Activated T-helper 1 cell treated with anti-CD3 and anti-CD28 coated beads, Interleukin-12 subunit alpha, Interleukin-12 subunit beta, Interleukin-2, Interleukin-4 antibody, amounts not matched to agents 30 ng/mL and 10 ng/mL and 1 ng/mL, durations not matched to agents 14 hours and 24 hours and 36 hours (primary cell): ENCODE measurements at places on chromosomes 4 and X. TPM values are rescaled to one million over a fixed set of nuclear protein-coding genes. Genes with fewer than 3 reads are reported as not detected.

- H3K36me3 ChIP-seq = no peaks in the 10 kb centered on the region
- H3K4me1 ChIP-seq = no peaks in the 10 kb centered on the region
- DNase-seq = no peak
- H3K27me3 ChIP-seq = no peaks in the 10 kb centered on the region
- no peak overlapping the region for H3K4me3 ChIP-seq
- H3K27ac ChIP-seq = no peak overlapping the region
Measured at GRCh38 chr4:129917651-129918050, 821.7 kb downstream of the C4orf33 start.

DNA sequence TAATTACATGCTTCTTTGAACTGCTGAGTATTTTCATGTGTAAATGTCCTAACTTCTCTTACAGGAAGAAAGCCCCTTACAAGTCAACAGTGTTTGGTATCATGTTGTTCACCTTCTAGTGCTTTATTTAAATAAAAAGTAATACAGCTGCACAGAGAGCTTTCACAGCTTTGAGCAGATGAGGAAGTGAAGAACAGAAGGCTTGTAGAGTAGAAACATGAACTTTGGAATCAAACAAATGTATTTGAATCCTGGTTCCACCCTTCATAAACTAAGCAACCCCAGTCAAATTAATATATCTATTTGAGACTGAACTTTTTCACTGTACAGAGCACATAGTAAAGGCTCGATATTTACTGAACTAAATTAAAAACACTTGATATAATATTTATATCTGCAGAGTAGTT is 120.5 kb downstream of the CAMK2D start:
- no peak overlapping the region for H3K4me3 ChIP-seq
- no peak for DNase-seq
- peaks cover 19% of the 10 kb centered on the region for H3K36me3 ChIP-seq
- peaks cover 77% of the 10 kb centered on the region for H3K4me1 ChIP-seq

DNA sequence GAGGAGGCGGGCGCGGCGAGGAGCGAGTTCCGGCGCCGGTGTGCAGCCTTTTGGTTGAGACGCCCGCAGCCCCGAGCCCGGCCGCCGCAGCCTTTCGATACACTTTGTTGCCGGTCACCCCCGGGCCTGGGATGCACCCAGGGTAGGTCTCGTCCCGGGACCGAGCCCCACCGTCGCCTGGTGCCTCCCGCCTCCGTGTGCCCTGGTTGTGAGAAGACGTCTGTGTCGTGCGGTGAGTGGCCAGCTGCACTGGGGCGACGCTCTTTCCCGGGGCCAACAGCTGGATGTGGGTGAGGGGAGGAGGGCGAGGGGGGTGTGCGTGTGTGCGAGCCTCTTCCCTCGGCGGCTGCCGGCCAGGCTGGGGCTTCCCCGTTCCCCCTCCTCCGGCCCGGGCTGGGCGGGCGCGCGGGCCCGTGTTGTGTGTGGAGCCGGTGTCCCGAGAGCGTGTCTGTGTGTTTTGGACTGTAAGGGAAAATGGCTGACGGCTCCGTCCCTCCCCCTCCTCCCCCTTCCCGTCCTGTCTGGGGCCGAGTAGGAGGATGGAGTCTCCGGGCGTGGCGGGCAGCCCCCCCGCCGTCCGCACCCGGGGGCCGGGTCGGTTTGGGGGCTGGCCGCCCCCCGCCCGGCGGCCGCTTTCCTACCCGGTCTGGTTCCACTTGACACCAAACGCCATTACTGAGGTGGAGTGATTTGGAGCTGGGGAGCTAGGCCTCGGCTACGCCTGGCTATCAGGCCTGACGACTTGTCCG is 807 bp downstream of the USP9X start:
- peaks cover 9% of the 10 kb centered on the region for H3K36me3 ChIP-seq
- peak overlapping the region; percentile 89 for H3K4me3 ChIP-seq
- H3K4me1 ChIP-seq = peaks cover 29% of the 10 kb centered on the region
- peak overlapping the region; percentile 89 for H3K27ac ChIP-seq

DNA sequence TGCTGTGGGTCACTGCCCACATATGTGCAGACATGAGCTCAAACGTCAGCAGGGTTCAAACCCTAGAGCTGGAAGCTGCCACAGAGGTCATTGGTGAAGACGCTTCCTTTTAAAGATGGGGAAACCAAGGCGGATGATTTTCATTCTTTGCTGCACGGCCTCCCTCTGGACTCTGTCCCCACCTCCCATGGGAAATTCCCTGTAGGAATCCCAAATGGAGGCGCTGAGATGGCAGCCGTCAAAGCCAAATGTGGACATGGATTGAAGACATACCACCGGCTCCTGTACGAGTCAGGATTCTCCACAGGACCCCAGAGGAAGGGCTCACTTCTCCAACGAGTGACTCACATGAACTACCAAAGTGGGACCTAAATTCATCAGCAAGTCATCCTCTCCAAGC is 286.4 kb downstream of the CRLF2 start:
- no peak for DNase-seq
- no peaks in the 10 kb centered on the region for H3K4me1 ChIP-seq
- no peak overlapping the region for H3K27ac ChIP-seq
- H3K36me3 ChIP-seq = no peaks in the 10 kb centered on the region
- no peak overlapping the region for H3K4me3 ChIP-seq

- H3K4me3 ChIP-seq = no peak overlapping the region
- no peaks in the 10 kb centered on the region for H3K4me1 ChIP-seq
- H3K27me3 ChIP-seq = no peaks in the 10 kb centered on the region
- no peak overlapping the region for H3K27ac ChIP-seq
Measured at GRCh38 chrX:98207947-98208346, 1324.2 kb downstream of the RPA4 start.

DNA sequence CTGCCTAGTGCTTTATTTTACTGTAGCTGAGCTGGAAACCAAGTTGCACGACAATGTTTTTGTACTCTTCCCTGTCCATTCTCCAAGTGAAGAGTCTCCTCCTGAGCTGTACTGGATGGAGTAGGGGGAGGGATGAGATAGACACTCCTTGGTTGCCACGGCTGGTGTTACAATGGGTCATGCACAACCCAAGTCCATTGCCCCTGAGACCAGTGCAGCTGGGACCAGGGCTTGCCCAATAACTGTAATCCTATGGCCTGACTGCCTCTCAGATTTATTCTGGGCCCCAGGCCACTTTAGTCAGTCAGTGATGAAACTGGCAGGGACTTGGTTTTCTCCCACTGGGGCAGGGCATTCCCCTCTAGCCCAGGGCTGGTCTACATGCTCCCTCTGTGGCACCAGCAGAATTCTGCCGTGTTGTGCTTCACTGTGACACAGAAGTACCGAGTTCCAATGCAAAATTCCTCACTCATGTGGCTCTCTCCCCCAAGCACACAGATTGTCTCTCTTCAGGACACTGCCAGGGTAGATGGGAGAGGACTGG is 203.3 kb upstream of the PCDH18 start:
- H3K27ac ChIP-seq = no peak overlapping the region
- no peak for DNase-seq
- H3K4me3 ChIP-seq = no peak overlapping the region
- H3K4me1 ChIP-seq = no peaks in the 10 kb centered on the region
- no peaks in the 10 kb centered on the region for H3K36me3 ChIP-seq

- no peak for DNase-seq
- H3K27me3 ChIP-seq = no peaks in the 10 kb centered on the region
- no peaks in the 10 kb centered on the region for H3K4me1 ChIP-seq
- H3K4me3 ChIP-seq = no peak overlapping the region
- no peaks in the 10 kb centered on the region for H3K36me3 ChIP-seq
Measured at GRCh38 chr4:126251169-126251568, 936.4 kb downstream of the FAT4 start.

DNA sequence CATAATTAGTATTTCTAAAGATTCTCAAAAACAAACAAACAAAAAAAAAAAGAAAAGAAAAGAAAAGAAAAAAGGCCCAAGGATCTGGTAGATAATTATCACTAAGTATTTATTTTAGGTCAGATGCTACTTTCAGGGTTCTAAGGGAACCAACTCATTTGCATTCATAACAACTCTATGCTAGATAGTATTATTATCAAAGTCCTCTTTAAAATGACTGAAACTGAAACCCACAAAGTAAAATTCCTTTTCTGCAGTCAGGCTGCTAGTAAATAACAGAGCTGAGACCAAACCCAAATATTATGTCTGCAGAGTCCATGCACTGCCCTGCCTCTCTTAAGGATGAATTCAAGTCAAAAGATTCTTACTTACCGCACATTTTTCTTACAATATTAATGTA is 38.3 kb upstream of the MAPK10 start:
- DNase-seq = no peak
- no peaks in the 10 kb centered on the region for H3K4me1 ChIP-seq
- no peak overlapping the region for H3K4me3 ChIP-seq
- no peaks in the 10 kb centered on the region for H3K27me3 ChIP-seq
- H3K27ac ChIP-seq = no peak overlapping the region
- no peaks in the 10 kb centered on the region for H3K36me3 ChIP-seq

NEIL3 gene
- total RNA-seq = 12.9 and 13.6 TPM in 2 replicates

- H3K36me3 ChIP-seq = peaks cover 1% of the 10 kb centered on the region
- DNase-seq = no peak
- no peak overlapping the region for H3K4me3 ChIP-seq
- no peaks in the 10 kb centered on the region for H3K27me3 ChIP-seq
- no peak overlapping the region for H3K27ac ChIP-seq
Measured at GRCh38 chr4:109009909-109010308, 247.1 kb upstream of the ETNPPL start.

DNA sequence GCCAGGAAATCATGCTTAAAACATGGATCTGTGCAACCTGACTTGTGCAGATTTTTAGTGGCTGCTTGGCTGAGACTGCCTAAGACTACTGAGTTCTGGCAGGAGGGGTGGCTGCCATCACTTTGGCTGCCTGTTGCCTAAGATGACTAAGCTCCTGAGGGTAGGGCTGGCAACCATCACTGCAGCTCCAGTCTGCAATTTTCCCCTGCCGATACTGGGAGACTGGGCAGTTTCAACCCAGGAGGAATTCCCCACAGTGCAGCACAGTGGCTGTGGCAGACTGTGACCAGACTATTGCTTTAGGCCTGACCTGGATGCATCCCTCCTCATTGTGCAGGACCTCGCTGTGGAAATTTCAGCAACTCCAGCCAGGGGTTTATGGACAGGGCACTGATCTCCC is 544.9 kb downstream of the ANKRD50 start:
- no peak for DNase-seq
- H3K27me3 ChIP-seq = no peaks in the 10 kb centered on the region
- no peak overlapping the region for H3K27ac ChIP-seq
- no peak overlapping the region for H3K4me3 ChIP-seq
- H3K4me1 ChIP-seq = no peaks in the 10 kb centered on the region

DNA sequence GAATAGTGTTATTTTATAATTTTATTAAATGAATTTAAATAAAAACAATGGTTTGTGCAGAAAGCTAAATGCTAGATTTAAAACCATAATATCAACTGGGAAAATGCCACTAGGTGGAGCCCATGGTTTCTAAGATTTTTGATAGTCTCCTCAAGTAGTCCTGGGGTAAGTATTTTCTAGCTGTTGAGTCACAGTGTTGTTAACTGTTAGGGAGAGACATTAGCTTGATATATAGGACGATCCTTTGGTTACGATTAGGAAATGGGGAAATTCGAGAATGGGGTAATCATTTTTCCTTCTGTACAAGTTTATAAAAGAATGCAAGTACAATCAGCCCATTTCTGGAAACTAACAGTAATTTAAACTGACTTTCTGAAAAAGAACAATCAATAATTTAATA is 378.4 kb downstream of the ANKRD50 start:
- no peak for DNase-seq
- no peak overlapping the region for H3K27ac ChIP-seq
- H3K36me3 ChIP-seq = no peaks in the 10 kb centered on the region
- no peaks in the 10 kb centered on the region for H3K4me1 ChIP-seq
- no peak overlapping the region for H3K4me3 ChIP-seq
- H3K27me3 ChIP-seq = no peaks in the 10 kb centered on the region

ODAPH gene
- total RNA-seq = 0.54 and 1.4 TPM in 2 replicates

GRCh38 chr4:98055800-98056501 is 87.3 kb downstream of the STPG2 start:
- H3K36me3 ChIP-seq = no peaks in the 10 kb centered on the region
- no peak for DNase-seq
- H3K4me1 ChIP-seq = no peaks in the 10 kb centered on the region
- H3K27ac ChIP-seq = no peak overlapping the region
- no peak overlapping the region for H3K4me3 ChIP-seq
- peaks cover 6% of the 10 kb centered on the region for H3K27me3 ChIP-seq

GRCh38 chr4:52202931-52203330 is 151.8 kb downstream of the SPATA18 start:
- H3K27ac ChIP-seq = no peak overlapping the region
- no peaks in the 10 kb centered on the region for H3K27me3 ChIP-seq
- no peak for DNase-seq
- no peaks in the 10 kb centered on the region for H3K36me3 ChIP-seq

DNA sequence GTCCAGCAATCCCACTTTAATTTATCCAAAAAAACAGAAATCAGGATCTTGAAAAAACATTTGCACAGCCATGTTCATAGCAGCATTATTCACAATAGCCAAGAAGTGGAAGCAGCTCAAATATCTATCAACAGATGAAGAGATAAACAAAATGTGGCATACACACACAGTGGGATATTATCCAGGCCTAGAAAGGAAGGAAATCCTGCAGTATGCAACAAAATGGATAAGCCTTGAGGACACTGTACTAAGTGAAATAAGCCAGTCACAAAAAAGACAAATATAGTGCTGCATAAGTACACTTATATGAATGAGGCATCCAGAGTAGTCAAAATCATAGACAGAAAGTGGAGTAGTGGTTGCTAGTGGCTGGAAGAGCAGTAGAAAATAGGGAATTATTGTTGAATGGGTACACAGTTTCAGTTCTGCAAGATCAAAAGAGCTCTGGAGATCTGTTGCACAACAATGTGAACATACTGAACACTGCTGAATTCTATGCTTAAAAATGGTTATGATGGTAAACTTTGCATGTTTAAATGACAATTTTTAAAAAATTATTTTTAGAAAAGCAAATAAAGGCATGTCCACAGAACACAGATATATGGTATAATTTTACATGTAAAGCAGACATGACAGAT is 25.6 kb downstream of the CHM start:
- no peak overlapping the region for H3K4me3 ChIP-seq
- H3K27ac ChIP-seq = no peak overlapping the region
- no peaks in the 10 kb centered on the region for H3K27me3 ChIP-seq

GRCh38 chr4:16026160-16026761 is 57.6 kb downstream of the PROM1 start:
- H3K27ac ChIP-seq = no peak overlapping the region
- no peaks in the 10 kb centered on the region for H3K4me1 ChIP-seq

DNA sequence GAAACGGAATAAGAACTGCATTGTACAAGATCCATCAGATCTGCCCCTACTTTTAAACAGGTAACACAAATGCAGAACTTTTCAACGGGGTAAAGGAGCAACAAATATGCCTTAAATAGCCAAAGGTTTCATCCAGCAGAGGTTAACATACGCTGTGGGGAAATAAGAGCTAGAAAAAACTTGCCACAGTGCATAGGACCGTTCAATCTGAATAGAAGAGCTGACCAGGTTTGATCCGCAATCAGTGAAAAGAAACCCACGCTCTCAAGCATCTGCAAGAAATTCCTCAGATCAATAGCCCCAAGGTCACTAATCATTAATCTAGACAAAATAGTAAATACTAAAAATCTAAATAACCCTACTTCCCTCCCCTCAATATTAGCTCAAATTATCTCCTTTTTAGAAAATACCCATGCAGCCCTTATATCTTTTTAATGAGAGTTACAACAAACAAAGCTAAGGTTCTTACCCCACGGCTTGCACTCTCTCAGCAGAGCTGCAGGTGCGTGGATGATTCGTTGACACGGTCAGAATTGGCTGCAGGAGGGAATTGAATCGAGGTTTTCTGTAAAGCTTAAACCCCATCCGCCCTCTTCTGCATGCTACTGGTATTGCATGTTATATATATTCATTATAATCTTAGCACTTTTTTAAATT is at the start of gene TLR10:
TSS of gene TLR10 (minus strand) at position 539 of the 657 bp plus-strand sequence. CDS start 7,400 bp downstream, outside the sequence.
- H3K27ac ChIP-seq = no peak within 1 kb of the TSS
- H3K4me3 ChIP-seq = no peak within 1 kb of the TSS
- peaks cover 11% of the 10 kb centered on the region for H3K4me1 ChIP-seq
